ENCODE measurements at places on chromosomes 3 and 15. TPM values are rescaled to one million over a fixed set of nuclear protein-coding genes. Genes with fewer than 3 reads are reported as not detected.

DNA sequence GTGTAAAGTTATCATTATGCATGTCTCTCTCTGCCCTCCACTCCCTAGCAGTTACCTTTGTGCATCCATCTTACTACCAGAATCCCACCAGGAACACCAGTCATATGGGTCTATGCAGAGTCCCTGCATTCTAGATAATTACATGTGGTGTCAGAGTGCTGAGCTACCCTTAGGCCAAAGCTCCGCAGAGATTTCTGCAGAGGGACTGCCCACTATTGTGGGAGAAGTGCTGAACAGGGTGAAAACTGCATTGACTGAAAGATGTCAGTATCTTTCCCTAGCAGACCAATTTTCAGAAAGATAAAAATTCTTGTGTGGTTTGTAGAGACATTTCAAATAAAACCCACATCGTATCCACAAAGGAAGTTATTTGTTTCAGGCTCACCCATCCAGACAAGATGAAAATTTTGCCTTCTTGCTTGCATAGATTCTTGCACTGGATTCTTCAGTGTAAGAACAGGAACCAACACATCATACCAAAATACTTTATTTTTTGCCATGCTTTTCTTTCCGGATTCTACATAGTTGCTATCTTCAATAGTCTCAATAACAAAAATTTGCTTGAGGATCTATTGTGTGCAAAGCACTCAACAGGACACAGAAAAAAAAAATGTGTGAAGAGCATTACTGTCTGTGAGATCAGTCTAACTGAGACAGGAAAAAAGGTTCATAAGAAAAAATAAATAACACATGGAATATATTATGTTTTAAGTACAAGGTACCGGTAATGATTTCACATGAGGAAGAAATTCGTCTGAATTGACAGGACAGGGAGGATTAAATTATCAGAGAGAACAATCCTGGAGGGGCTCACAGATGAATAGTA lies 32.0 kb upstream of the CCDC80 start:
- DNase-seq, result no peak

Gene RAB43
- total RNA-seq, result 20.1 TPM

DNA sequence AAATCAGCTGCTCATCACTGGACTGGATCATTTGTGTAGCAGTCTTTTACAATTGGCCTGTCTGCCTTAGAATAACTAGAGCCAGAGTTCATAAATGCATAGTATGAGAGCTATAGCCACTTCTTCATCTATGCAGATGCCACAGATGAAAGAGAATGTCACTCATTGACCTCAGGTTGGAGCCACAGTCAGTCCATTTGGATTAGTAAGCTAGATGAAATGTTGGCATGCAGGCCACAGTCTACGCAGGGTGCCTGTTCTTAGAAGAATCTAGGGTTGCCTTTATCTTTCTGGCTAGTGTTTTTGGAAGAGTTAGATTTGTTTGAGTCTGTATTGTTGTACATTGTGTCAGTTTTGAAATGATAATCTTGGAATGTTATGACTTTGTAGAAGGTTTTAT lies 25.4 kb upstream of the EDEM1 start:
- DNase-seq, result peak; percentile 61

DNA sequence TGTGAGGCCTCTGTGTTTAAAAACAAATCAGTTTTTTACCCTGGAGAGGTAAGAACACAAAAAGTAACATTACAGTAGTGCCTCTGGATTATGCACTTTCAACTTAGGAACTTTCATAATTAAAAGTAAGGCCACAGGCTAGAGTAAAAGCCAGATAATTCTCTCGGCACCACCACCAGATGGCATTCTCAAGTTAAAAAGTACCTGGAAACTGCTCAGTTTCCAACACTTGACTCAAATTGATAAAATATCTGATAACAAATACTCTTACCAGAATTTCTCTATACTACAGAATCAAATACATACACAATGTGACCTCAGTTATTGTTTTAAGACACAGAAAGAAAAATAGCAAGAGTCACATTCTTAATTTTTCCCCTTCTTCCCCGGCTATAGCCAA lies 19.9 kb downstream of the SPICE1 start:
- DNase-seq, result peak; percentile 44

Gene GP5
- total RNA-seq, result not detected

DNA sequence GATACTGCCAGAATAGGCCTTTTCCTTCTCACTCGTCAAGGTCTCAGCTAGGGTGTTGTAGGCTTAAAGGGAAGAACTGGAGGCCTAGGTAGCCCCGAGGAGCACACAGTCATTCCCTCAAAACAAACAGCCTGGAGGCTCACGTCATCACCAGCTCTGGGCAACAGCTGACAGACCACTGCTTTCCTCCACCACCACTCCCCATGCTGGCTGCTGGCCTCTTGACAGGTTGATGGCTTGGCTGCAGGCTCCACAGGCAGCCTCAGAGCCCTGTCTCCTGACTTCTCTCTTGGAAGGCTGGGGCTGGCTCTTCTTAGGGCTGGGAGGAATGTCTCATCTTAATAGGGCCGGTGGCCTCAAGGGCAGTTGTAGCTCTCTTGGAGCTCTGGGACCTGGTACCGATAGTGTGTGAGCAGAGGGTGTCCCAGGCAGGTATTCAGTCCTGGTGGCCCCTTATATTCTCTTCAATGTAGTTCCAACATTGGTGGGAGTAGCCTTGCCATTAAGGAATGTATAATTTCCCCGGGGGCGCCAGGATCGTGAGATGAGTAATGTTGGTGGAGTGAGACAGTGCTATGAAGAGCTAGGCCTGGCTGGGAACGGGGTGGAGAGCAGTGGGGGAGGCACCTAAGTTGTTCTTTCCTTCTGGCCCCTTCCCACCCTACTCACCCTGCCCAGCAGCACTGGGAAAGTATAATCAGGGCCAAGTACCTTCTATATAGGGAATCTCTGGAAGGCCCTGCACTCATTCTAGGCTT lies 6.1 kb upstream of the AP2M1 start:
- no peak for DNase-seq

Gene CYP11A1
- 0.87 TPM for total RNA-seq

- DNase-seq, result peak; percentile 16
These were observed 4.7 kb upstream of the CALML4 start for GRCh38 chr15:68209735-68210408.

Gene NANOGP8
- total RNA-seq, result not detected

DNA sequence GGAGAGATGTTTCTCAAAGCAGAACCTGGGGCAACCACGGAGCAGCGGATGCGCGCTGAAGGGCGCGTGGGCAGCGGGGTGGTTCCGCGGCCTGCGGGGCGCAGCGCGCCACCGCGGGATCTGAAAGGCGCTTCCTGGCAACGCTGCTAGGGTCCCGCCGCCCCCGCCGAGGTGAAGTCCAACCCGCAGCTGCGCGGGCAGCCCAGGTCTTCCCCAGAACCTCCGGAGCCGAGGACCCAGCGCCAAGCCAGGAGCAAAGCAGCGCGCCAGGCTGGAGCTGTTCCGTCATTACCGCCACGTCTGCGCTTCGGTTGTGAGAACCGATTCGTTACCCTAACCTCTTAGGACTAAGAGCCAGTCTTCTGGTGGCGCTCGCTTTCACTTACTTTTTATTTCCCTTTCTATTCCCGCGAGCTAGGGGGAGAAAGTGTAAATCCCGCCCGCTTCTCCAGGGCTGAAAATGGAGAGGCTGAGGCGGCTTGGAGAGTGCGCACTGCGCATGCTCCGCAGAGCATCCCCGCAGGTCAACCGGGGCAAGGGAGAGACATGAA lies 3.2 kb upstream of the GABRG3 start:
- DNase-seq, result no peak

DNA sequence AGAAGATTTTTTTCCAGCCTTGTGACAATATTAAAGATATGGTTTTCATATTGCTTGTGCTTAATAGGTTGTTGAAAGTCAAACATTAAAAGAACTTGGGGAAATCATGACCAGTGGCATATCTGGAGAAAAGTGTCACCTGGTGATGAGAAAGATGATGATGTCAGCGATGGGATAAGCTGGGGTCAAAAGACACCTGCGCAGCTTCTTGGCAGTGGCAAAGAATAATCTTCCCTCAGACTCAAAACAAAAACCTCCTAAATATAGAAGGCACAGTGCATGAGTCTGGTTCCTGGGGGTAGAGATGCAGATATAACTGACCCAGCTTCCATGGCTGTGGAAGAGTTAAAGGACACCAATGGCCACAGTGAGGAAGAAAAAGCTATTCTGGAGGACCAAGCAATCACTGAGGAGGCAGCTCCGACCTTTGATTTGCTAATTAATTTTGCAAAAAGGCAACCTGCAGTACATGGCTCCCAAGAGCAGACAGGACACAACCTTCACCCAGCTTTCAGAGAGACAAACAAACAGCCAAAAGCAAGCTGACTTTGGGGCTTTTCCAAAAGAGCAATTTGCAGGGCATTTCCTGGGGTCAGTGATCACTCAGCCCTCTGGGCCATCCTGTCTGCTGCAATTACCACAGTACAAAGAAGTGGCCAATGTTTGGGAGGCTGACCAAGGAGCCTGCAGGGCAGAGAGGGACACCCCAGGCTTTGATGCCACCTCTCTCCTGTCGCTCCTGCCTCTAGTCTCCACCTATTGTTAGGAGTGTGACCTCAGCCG lies 17.6 kb upstream of the SEMA5B start:
- DNase-seq, result no peak

DNA sequence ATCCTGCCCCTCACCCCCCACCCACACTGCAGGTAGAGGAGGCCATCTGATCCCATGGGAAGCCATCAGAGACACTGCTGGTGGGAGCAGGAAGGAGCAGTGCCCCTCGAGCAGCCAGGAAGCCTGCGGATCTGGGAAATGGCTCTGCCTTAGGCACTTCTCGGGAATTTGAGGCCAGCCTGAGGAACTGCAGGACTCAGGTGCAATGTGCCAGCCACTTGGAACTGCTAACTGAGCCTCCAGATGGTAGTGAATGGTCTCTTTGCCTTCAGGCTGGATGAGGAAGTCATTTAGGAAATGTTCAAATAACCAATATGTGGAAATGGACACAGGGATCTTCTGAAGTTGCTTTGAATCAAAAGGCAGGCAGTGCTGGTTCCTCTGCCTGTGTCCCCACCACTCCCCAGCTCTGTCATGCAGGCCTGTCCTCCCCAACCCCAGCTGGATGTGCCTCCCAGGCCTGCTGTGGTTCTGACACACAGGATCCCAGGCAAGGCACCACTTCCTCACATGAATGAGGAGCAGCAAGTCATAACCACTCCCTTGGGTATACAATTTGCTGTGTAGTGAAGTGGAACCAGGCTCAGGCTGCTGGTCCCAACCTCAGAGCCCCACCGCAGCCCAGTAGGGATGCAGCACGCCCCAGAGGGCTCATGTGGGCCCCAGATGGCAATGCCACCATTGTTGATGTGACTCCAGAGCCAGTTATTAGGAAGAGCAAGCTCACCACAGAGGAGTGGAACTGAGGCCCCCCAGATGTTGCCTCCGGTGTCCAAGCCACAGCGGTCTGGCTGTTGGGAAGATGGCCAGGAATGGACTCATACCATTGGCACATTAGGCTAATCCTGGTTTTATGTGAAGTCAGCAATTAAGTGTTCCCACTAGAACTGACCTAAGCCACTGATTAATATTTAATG lies 46.5 kb upstream of the LIMD1 start:
- no peak for DNase-seq

Gene CORO2B
- 12.3 TPM for total RNA-seq

Gene PTH1R
- total RNA-seq, result 2.6 TPM

DNA sequence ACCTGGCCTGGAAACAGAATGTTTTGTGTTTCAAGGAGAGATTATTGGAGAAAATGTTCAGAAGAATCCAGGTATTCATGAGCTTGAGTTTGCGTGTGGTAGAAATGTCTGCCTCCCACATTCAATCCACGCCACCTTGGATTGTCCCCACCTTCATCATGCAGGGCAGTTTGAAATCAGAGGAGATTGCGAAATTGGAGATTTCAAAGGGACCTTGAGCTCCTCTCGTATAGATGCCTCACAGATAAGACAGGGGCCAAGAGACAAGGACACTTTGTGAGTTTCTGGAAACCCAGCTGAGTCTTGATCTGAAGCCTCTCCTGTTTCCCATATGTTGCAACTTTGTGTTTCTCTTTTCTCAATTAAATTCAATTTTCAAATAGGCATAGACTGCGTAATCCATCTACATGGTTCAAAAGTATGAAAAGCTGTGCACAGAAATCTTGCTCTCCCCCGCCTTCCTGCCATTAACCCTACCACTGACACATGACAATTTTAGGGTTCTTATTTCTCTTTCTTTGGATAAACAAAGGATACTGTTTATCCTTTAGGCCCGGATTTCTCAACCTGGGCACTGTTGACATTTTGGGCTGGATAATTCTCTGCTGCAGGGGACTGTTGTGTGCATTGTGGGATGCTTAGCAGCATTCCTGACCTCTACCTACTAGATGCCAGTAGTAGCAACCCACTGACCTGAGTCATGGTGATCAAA lies 53.8 kb downstream of the CMTM8 start:
- DNase-seq, result no peak

GRCh38 chr15:31360843-31361763 lies 34.5 kb downstream of the KLF13 start:
- no peak for DNase-seq

Gene UQCC5
- 18.4 TPM for total RNA-seq

- no peak for DNase-seq
These were observed 409.4 kb upstream of the FRG2C start for GRCh38 chr3:75254685-75255084.

DNA sequence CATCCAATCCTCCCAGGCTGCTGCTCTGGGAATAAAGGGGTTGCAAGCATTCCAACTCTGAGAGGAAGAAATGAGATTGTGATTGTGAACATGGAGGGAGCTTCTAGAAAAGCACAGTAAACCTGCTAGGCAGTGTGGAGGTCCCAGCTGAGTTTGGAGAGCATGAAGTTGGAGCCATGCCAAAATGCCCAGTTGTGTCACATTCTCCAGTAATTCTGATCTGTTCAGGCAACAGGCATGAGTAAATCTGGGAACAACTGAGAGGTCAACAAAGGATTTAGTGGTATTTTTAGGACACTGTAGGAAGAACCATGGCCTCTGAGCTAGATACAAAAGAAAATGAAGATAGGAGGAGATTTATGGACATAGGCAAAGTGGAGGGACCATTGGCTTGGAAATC lies 74.7 kb downstream of the CYP19A1 start:
- DNase-seq, result no peak
